IMR-90 (cell line): ENCODE measurements at places on chromosomes 2 and 18.
A peak's percentile ranks its signal among the peaks of the same experiment; 100 is the strongest.

- no peak for DNase-seq
Measured at GRCh38 chr2:1612391-1613077, 131.8 kb downstream of the PXDN start.

DNA sequence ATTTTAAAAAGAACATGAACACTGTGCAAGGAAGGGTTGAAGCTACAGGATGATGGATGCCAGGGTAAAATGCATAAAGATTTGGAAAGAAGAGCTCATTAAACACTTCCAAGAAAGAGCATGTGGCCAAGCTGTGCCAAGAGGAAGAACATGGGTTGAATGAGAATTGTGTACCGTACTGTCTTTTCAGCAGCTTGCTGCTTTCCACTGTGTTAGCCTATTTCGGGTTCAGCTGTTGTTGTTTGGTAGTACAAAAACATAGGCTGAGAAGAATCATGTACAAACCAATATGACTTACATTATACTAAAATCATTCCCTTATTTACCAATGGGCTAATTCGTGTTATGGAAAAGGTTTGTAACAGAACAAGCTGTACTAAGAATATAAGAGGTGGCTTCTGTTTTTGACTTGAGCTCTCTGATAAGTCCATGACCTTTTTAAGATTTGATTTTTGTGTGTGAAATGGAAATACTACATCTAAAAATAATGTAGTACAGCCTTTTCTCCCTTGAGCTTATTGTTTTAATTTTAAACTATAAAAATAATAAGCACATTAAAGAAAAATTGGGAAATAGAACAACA lies 188.3 kb upstream of the STON1 start:
- no peak for DNase-seq

DNA sequence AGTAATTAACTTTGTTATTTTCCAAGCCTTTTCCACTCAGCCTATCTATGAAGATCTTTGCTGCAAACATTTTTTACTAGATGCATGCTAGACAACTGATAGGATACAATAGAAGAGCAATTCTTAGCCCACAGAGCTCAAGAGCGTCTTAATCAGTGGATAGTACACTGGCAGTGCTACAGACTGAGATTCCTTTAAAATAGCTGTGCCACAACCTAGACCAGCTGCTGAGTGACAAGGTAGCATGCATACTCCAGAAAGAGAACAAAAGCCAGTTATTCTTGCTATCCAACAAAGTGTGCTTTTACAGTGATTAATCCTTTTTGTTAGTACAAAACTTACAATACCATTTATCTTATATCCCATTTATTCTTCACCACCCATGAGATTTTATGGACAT lies 507.9 kb upstream of the SYT4 start:
- DNase-seq: no peak

GRCh38 chr2:203972066-203972465 lies 35.5 kb downstream of the ICOS start:
- DNase-seq: no peak

- DNase-seq: no peak
Measured at GRCh38 chr2:129925381-129925780, 54.1 kb upstream of the RAB6C start.

DNA sequence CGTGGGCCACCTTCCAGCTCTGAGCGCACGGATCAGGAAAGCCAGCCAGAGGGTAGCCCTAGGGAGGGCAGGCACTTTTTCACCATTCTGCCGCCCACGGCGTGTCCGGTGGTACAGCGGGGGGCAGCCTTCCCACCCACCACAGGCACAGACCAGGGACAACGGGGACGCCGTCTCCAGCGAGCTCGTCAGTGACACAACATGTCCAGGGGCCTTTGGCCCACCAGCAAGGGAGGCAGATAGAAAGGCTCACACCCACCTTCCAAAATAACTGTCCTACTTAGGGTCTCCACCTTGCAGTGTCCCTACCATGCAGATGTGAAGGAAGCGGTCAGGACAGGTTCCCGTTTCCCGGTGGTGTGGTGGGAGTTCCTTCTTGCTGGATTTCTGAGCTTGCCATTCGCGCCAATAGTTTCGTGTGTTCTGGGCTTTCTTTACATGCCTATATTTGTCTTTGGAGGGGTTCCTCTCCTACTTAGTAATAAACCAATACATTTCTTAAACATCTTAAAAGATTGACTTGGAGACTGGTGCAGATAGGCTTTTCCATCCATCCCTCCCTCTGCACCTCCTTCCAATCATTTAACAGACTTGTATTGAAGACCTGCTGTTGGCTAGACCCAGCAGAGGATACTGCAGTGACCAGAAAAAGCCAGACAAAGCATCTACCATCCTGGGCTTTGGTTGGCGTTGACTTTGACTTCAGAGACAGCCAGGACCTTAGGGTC lies 872 bp downstream of the ASB1 start:
- DNase-seq: peak; percentile 15

- DNase-seq: no peak
Measured at GRCh38 chr18:79544386-79544963, 135.1 kb upstream of the CTDP1 start.

- DNase-seq: no peak
Measured at GRCh38 chr2:215320679-215321078, 8.8 kb downstream of the ATIC start.

DNA sequence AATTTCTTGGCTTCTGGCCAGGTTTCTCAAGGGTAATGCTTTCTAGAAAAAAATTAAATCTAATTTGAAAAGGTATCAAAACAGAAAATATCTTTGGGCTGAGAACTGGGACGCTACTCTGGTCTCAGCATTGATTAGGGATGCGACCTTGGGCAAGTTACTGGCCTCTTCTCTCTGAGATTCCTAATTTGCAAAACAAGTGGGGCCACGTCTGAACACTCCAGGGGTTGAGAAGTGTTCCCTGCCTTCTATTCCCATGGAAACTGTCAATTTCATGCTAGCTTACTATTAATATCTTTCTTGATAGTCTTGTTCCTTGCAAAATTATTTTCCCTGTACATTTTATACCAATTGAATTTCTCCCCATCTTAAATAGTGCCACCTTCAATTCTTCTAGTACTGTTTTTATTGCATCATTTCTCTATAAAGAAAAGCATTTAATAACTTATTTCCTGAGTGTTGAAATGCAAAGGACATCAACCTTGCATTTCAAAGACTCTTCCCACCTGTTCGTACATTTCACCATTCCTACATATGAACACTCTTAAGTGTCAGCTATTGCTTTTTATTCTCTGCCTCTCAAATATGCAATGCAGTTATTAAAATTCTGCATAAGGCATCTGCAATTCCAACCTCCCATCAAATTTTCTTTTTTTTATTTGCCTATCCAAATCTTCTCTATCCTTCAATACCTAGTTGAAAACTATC lies 118.3 kb upstream of the DSEL start:
- DNase-seq: no peak

GRCh38 chr18:3712491-3712890 lies 262.5 kb downstream of the TGIF1 start:
- DNase-seq: no peak

DNA sequence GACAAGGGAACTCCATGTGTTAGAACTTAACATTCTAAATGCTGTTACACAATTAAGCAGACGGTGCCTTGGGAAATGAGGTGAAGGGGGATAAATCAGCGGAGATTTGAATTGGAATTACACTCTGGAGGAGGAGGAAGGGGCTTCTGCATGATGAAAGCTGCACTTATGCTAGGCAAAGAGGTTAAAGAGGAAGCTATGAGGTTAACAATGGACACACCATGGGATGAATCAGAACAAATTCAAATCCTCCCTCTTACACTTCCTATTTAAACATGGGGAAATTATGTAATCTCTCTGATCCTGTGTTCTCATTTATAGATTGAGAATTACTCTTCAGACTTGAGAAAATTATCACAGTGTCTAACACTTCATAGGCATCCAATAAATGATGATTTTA lies 121.5 kb upstream of the SIX2 start:
- DNase-seq: no peak

DNA sequence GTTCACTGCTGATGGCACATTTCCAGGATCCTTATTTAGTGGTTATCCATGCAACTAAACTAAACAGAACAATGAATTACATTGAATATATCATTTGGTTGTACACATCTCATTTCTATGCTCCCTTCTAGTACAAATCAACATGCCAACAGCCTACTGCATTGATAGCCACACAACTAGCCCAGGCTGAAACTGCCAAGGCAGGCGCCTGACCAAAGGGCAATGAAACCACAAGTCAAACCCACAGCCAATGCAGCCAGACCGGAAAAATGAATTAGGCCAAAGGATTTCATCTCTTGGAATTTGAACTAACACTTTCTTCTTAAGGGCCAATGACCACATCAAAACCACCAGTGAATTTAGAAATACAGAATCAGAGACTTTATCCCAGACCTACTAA lies 196.4 kb downstream of the NOL4 start:
- no peak for DNase-seq

DNA sequence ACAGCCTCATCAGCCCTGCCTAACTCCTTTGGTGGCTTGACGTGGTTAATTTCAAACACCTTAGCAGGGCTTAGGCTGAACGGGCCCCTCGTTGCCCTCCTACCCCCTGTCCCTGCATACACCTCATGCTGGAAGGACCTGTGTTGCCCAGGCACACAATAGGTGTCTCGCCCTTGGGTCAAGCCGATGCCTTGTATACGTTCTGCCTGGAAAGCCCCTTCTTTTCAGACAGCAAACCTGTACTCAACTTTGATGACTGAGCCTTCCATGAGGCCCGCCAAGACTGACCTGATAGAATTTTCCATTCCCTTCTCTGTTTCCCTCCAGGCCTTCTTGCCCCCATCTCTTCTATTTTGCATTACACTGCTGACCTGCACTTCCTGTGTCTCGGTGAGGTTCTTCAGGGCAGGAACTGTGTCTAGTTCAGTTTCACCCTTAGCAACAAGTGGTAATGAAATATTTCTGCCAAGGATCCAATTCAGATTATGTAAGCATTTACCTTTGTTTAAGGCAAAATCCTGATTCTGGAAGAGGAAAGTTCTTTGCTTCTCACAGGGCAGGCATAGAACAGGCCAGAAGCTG lies 7.9 kb downstream of the GREB1 start:
- DNase-seq: no peak

DNA sequence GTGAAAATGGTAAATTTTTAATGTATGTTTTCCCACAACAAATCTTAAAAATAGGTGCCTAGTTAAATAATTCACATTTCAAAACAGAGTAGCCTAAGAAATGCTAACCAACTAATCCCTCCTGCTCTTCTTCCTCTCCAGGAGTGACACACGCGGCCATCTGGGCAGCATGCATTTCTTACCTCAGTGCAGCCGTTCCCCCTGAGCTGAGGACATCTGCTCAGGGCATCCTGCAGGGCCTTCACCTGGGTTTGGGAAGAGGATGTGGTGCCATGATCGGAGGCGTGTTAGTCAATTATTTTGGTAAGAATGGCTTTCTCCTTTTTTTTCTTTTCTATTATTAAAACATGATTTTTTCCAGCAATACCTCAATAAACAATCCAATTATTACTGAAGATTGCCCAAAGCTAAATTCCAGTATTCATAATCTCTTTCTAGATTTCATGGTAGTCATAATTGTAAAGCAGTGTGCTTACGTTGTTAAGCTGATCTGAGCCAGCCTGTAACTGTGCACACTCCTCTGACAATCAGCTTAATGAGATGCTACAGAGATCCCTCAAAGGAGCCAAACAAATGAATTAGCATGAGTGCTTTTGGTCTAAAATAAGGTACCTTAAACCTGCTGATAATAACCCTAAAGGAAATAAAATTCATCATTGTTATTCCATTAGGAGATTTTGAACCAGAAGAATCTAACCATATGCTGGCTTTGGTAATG lies 45.8 kb downstream of the NEMP2 start:
- no peak for DNase-seq
